ENCODE measurements at places on chromosomes 7 and 10. TPM values are rescaled to one million over a fixed set of nuclear protein-coding genes. Genes with fewer than 3 reads are reported as not detected.

DNA sequence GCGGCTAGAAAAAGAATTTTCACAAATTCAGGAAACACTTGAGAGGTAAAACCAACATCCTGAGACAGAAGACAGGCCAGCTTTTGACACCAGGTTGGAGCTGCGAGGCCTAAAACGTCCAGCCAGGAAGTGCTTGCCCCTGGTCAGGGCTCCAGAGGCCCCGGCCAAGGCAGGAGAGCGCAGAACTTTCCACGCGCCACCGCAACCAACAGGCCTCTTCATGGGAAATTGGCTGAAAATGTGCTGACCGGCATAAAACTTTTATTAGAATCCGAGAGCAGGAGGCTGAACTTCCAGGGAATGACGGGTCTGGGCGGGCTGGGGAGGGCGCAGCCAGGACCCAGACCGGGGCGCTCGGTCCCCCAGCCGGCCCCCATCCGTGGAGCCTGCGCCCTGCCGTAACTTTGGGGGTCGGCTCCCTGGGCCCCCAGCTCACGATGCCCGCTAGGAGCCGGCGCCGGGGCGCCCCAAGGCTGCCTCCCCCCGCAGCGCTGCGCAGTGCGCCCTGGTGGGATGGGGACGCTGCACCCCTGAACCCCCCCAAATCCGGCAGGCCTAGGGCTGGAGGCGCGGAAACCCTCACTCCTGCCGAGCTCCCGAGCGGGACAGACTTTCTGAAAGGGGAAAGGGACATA is 414.0 kb upstream of the MKI67 start:
- DNase-seq, result no peak

GRCh38 chr10:77592510-77592909 is 45.1 kb downstream of the KCNMA1 start:
- DNase-seq, result no peak

DNA sequence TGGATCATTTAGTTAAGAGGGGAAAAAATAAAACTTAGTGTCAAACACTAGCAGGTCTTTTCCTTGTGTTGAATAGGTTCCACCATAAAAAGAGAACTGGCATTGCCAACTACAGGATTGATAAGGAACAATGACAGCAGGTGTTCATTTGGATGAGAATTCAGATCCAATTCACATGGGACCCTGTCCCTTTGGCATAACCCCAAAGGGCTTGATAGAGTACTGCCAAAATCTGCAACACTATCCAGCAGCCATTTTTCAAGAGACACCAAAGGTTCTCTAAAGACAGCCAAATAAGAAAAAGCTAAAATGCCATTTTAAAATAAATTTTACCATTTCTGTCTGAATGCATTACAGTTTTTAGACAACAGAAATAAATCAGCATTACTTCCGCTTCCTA is 422.3 kb downstream of the DGKB start:
- no peak for DNase-seq

ACBD7 gene
- polyA plus RNA-seq, result 7.4 TPM

DNA sequence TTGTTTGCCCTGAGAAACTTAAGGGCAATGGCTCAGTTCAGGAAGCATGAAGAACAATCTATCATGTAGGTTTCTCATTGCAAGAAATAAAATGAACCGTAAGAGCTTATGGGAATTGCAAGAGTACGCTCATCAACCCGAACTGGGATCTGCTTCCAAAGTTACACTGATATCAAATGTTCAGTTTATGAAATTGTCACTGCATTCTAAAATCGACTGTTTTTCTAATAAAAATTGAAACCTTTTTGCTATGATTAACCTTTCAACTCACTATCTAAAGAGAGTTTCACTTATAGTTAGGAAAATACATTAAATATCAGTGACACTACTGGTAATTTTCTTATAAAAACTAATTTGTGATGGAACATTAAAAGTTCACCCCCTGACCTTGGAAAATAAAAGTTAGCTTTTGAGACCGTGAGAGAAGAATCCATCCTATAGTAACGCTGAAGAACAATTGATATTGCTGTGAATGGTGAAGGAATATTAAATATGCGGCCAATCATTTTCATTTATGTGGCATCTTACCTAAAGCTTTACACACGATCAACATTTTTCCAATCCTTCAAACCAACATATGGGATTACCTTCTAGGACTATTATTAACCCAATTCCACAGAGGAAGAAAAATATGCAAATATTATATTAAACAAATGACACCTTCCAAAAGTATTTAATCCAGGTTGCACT is 2.2 kb downstream of the MEOX2 start:
- no peak for DNase-seq

DNA sequence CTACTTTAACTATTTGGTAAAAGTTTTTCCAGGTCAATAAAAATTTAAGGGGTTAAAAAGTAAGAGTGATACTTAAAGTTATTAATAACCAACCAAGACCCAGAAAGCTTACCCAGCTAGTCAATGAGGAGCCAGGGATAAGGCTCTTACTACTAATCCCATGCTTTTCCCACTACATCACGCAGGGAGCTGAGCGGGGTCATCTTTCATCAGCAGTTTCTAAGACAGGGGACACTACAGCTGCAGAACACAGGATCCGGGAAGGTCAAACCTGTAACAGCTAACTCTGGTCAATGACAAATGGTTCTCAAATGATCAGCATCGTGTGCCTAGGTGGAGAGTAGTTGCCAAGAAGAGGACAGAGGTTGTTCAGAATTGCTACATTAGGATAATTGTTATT is 65.1 kb downstream of the RSU1 start:
- no peak for DNase-seq

DNA sequence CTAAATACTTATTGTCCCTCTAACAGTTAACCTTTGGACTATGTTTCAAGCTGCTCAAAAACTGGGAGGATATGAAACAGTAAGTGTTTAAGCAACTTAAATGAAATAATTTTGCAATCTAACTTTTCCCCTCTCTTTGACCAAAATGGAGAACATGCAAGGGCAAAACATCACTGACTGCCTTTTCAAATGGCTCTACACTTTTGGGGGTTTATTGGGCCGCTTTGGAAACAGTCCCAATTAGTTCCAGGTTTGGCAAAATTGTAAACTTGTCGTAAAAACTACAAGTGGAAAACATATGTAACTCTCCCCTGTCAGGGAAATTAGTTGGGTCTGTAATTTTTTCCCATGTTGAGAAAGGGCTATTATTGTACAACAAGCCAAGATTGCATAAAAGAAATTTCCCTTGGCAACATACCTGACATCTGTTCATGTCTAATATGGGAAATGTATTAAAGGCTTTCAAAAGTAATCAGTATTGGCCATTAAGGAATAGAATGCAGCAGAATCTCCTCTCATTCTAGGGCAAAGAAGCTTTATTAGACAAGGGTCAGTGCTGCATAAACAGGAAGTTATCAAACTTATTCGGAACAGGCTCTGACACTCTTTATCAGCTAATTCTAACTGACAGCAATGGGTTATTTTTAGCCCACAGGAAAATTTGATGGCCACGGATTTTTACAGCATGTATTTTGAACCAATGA is 157.9 kb downstream of the ARID5B start:
- DNase-seq, result no peak

ACBD5 gene
- polyA plus RNA-seq, result 41.4 TPM

- no peak for DNase-seq
These were observed 19.9 kb downstream of the MINDY4 start for GRCh38 chr7:30791114-30791513.

DNA sequence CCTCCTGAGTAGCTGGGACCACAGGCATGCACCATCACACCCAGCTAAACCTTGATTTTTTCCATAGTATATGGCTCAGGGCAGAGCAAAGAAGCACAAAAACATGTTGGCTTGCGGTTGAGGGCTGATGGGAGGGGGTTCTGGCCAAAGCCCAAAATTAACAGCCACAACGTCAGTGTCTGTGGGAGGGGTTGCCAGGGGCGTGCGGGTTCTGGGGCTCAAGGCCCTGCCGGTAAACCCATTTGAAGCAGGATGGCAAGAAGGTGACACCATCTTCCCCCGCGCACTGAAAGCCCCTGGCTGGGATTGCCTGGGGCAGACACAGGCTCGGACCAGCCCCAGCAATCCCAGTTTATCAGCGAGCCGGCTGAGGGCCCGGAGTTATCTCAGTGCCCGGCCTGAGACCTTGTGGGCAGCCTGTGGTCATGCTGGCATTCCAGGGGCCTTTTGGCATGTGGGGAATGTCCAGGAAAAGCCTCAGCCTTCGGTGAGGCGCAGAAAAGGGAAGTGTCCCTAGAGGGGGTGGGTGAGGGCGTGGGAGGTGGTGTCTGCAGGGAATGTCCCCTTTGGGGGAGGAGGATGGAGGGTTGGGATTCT is 167.7 kb upstream of the TNRC18 start:
- no peak for DNase-seq

- no peak for DNase-seq
These were observed 16.7 kb downstream of the CAMK2B start for GRCh38 chr7:44308596-44309270.

- no peak for DNase-seq
These were observed 271.8 kb upstream of the CACNA2D1 start for GRCh38 chr7:82715344-82715743.

DNA sequence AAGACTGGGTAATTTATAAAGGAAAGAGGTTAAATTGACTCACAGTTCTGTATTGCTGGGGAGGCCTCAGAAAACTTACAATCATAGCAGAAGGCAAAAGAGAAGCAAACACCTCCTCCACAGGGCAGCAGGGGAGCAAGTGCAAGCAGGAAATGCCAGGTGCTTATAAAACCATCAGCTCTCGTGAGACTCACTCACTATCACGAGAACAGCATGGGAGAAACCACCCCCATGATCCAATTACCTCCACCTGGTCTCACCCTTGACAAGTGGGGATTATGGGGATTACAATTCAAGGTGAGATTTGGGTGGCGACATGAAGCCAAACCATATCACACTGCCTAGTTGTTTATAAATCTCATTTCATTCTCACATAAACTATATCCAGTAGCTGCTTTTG is 28.0 kb upstream of the CPN1 start:
- DNase-seq, result no peak

GRCh38 chr10:971150-971542 is 17.1 kb upstream of the GTPBP4 start:
- no peak for DNase-seq

DNA sequence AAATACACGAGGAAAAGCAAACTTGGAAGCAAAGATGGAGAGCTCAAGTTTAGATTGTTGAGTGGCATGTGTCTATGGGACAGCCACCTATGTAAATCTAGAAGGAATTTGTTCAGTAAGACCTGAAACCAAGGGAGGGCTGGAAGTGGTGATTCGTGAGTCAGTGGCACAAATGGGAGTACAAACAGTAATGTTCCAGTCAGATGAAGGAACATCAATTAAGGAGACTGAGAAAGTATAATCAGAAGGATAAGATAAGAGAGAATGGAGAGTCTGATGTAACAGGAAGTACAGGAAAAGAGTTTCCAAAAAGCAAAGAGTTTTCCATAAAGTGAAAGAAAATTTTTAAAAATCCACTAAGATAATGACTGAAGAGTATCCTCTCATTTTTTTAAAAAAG is 544.2 kb downstream of the KIF20B start:
- no peak for DNase-seq

EBLN1 gene
- not detected for polyA plus RNA-seq

DNA sequence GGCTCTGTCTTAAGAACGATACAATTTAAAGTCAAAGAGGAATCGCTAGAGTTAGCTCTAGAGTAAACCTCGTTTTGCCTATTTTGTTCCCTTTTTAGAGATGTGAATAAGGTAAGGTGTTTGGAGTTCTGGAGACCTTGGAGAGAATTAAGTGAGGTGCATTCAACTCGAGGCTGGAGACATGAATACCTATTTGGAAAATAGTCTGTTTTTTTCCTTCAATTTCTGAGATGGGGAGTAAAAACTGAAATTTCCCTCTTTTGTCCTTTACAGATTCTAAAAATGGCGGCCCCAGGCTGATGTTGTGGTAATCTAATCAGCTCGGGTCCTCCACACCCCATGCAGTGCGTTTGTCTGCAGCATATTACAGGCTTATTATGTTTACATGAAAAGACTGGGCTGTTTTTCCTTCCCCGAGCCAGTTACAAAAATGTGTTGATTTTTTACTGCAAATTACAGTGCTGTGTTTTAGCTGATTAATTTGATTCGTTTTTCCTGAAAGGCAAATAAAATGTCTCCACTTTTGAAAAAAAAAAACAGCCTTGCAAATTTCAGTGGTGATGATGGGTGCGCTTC is 1.5 kb downstream of the KMT2E start:
- DNase-seq, result no peak

FAM131B gene
- 2.6 TPM for polyA plus RNA-seq

- no peak for DNase-seq
These were observed 159.5 kb upstream of the HGF start for GRCh38 chr7:81929386-81929785.

ZNF853 gene
- 16.3 TPM for polyA plus RNA-seq

GRCh38 chr10:46314071-46314470 is 27.3 kb downstream of the ANTXRL start:
- no peak for DNase-seq

DNA sequence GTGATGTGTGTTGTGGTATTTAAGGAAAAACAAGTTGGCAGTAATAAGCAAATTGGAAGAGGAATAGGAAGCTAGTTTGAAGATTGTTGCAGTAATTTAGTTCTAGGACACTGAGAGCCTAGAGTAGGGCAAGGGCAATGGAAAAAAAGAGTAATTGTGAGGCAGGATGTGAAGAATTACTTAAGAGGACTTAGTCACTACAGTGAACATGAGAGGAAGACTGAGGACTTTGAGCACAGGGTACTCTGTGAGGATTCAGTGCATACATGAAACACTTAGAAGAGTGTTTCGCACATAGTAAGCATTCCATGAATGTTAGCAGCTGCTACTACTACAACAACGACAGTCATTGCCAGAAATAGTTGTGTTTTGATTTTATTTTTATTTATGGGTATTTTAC is 30.9 kb upstream of the DKK1 start:
- no peak for DNase-seq

- DNase-seq, result no peak
These were observed 144.1 kb upstream of the CAV2 start for GRCh38 chr7:116355424-116355765.

DNA sequence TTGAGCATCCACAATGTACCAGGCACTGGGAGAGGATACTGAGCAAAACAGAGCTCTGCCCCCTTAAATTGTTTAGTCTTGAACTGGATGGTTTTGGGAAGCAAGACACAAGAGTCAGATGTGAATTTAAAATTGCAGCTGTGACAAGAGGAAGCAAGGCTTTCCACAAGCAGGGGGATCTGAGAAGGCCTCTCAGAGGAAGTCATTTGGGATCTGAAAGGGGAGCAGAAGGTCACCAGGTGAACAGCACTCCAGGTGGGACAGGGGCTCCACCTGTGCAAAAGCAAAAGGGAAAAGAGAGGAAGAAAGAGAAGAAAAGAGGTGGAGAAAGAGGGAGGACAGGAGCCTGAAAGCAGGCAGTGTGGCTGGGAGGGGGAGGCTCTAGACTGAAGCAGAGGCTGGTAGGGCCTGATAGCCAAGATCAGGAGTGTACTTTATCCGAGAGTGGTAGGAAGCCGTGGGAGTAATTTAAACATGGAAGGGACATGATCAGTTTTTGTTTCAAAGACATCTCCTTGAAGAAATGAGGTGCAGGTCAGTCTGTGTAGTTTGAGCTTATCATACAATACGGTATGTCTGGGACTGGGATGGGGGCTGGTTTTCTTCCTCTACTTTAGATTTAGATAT is 76.1 kb upstream of the DUSP5 start:
- DNase-seq, result no peak

DNA sequence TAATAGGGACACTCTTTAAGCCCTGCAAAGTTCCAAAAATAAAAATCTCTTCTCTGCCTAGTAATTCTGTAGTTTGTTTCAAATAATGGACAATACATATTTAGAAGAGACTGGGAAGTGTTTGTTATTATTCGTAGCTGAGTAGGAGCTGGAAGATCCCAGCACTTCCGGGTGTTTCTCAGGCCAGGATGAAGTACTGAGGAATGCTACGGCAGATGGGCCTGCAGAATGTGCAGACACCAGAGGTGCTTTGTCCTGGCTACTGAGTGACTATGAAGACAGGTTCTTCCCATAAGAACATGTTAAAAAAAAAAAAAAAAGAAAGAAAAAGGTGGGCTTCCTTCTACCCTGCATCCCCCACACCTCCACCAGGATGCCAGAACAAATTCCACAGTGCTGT is 36.1 kb downstream of the ETV1 start:
- DNase-seq, result no peak
